NCI-H1436 treated with DMSO at 0.1 percent for 48 hours (cell line): ENCODE measurements at places on chromosomes 11 and 22.

DNA sequence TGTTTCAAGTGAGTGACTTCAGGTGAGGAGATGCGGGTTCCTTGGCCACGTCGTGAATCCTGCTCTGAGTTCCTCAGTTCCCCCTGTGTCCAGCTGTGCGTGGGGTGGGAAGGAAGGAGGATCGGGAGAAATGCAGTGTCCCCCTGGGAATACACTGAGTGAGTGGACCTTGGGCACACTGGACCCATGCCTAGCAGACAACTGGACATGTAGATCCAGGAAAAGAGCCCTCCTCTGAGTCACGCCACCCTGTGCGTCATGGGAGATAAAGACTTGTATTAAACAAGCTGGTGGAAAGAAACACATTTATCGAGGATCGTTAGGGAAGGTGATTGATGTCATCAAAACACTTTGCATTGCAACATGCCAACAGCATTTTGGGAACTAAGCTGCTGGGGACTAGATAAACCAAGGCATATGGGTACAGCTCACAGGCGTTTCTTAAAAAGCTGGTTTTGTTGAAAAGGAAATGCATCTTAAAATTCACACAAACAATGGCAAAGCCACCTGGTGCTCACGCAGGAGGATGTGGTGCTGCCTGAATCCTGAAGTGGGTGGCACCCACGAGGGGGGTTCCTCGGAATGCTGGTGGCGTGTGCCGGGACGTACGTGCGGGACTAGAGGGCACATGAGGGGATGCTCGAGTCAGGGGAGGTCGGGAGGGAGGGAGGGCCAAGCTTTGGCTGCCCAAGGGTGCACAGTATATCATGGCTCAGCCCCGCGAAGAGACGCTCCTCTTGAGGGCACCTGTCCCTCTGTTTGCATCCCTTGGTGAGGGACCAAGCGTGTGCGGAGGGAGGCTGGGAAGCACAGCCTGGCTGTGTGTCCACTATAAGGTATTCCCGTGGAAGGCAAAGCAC, 303.5 kb downstream of the TBC1D22A start:
- no peak for DNase-seq

DNA sequence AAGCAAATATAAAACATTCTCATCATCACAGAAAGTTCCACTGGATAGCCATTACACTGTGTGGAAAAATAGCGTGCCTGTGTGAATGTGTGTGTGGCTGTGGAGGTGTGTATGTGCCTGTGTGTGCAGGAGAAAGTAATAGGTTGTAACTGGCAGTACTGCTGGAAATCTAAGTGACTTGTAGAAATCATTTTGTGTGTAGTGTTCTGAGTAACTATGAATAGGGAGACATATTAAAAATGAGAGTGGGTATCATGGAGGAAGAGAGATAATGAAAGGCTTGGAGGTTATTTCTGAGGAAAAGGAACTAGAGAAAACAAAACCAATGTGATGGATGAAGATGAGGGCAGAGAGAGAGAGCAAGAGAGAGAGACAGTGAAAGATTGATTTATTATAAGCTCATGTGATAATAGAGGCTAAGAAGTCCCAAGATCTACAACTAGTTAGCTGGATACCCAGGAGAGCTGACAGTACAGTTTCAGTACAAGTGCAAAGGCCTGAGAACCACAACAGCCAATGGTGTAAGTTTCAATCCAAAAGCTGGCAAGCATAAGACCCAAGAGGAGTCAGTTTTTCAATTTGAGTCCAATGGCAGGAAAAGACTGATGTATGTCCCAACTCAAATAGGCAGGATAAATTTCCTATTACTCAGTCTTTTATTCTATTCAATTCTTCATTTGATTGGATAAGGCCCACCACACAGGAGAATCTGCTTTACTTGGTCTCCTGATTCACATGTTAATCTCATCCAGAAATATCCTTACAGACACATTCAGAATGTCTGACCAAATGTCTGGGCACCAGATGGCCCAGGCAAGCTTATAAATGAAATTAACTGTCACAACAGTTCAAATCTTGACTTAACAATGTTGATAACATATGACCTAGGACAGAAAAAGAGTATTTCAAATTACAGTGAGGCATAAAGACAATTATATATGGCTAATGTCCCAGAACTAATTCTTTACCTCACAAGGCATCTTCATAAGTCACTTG, 14.9 kb downstream of the KBTBD3 start:
- DNase-seq, result no peak

DNA sequence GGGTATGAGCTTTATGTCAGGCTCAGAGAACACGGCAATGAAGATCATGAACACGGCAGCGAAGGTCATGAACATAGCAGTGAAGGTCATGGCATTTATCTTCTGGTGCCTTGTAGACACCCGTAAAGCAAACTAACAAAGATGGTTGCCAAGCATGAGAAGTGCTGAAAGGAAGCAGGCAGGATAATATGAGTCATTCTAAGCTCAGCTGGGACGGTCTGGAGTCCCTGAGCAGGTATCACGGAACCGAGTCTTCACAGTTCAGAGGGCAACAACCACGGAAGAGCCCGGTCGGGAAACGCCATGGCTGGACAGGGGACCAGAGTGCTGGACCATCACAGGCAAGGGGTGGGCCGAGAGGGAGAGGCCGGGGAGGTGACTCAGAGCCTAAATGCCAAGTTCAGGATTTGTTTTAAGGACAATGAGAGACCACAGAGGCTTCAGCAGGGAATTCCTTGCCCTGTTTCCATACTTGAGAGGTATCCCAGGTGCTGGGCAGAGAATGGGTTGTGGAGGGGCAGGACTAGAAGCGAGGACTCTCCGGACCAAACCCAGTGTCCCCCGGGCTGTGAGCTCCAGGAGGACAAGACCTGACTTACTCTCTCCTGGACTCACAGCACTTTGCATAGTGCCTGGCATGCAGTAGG, 13.1 kb upstream of the MS4A10 start:
- DNase-seq, result no peak

DNA sequence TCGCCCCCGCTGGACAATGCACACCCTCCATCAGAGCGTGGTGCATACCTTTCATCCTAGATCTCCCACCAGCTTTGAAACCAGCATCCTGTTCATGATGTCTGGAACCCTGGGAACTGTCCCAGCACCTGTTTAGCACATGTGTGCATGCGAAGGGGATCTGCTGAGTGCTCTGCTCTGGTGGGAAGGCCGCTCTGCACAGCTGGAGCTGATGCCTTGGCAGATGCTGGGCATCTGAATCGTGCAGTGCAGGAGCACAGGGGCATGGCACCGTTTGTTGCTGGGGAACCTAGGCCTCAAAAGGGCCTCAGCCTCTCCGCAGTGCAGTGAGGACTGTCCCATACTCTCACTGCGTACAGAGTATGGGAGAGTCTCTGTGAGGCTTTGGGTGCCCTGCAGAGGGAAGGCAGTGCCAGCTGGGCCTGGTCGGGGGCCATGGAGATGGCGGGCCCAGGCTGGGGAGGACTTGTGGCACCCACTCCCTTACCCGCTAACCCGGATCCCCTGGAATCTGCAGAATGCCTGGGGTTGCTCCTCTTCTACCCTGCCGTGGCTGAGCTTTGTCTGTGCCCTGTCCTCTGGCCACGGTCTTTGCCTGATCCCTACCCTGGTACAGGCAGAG, 72.9 kb upstream of the ATXN10 start:
- no peak for DNase-seq

DNA sequence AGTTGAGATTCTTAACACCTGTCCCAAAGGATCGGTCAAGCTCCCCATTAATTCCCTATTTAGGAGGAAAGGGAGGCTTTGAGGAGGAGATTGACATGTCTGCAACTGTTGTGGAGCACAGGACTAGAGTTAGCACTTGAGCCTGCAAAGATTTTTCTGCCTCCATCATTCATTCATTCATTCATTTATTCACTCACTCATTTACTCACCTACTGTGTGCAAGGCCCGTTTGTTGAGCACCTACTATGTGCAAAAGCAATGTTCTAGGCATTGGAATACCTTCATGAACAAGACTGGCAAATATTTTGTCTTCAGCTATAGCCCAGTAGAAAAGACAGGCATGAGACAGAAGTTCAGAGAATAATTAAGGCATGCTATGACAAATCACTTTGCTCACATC, 43.2 kb upstream of the CD82 start:
- no peak for DNase-seq

GRCh38 chr11:45674481-45675190, 9.2 kb upstream of the CHST1 start:
- no peak for DNase-seq

DNA sequence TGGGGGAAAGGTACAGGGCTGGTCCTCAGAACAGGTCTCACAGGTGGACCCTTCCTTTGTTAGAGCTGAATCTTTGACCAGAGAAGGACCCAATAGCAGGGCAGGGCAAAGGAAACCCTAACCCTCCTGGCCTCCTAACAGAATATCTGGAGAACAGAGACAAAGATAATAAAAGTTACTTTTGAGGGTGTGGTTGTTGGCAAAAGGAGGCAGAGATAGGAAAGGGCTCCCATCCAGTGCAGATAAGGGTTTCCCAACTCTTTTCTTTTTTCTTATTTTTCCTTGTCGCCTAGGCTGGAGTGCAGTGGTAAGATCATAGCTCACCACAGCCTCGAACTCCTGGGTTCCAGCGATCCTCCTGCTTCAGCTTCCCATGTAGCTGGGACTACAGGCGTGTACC, 11.9 kb downstream of the PCSK7 start:
- no peak for DNase-seq

DNA sequence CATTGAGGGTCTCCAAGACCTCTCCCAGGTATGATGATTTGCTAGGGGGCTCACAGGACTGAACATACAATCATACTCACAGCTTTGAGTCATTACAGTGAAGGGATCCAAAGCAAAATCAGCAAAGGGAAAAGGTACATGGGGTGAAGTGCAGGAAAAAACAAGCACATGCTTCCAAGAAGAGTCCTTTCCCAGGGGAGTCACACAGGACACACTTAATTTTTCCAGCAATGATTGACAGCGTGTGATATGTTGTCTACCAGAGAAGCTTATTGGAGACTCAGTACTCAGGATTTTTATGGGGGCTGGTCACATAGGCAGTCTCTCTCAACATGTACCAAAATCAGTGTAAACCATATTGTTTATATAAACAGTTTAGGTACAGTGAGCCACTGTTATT, 25.3 kb downstream of the CUL5 start:
- no peak for DNase-seq

- DNase-seq, result no peak
These were observed 9.3 kb downstream of the TNKS1BP1 start for GRCh38 chr11:57315491-57315890.

- DNase-seq, result no peak
These were observed 1566.2 kb upstream of the TENM4 start for GRCh38 chr11:81007046-81007445.
